ENCODE measurements at places on chromosomes 7 and 10. TPM values are rescaled to one million over a fixed set of nuclear protein-coding genes. Genes with fewer than 3 reads are reported as not detected.

The PRSS2 gene
- not detected for total RNA-seq

The AMZ1 gene
- total RNA-seq: under 0.01 TPM

The MEOX2 gene
- 44.9 TPM for total RNA-seq

The ST8SIA6 gene
- 0.52 TPM for total RNA-seq

The SEMA3C gene
- total RNA-seq: 266 TPM

The CDC123 gene
- 84.5 TPM for total RNA-seq

The ORAI2 gene
- total RNA-seq: 3.1 TPM

The PRF1 gene
- total RNA-seq: 2.1 TPM

The HOXA10 gene
- total RNA-seq: 13.6 TPM

The ADRB1 gene
- 0.52 TPM for total RNA-seq

The CISD1 gene
- total RNA-seq: 8.9 TPM

The OR2A14 gene
- not detected for total RNA-seq

The JAKMIP3 gene
- total RNA-seq: under 0.01 TPM

The DPY19L1 gene
- total RNA-seq: 20.4 TPM

The PRR15 gene
- not detected for total RNA-seq

The CCDC126 gene
- total RNA-seq: 21.4 TPM

The CYP2C19 gene
- not detected for total RNA-seq

The EVX1 gene
- total RNA-seq: not detected

The FRMD4A gene
- 19.3 TPM for total RNA-seq

The C7orf57 gene
- total RNA-seq: not detected

The MRC1 gene
- 27.1 TPM for total RNA-seq

The PRKG1 gene
- total RNA-seq: 44.9 TPM

The OPALIN gene
- total RNA-seq: not detected

The HOXA13 gene
- total RNA-seq: 0.52 TPM

The MYO3A gene
- 1.0 TPM for total RNA-seq

The BLOC1S2 gene
- total RNA-seq: 9.9 TPM

The GPR85 gene
- 1.0 TPM for total RNA-seq
